MCF 10A (cell line): ENCODE measurements at places on chromosomes 7 and 10.

DNA sequence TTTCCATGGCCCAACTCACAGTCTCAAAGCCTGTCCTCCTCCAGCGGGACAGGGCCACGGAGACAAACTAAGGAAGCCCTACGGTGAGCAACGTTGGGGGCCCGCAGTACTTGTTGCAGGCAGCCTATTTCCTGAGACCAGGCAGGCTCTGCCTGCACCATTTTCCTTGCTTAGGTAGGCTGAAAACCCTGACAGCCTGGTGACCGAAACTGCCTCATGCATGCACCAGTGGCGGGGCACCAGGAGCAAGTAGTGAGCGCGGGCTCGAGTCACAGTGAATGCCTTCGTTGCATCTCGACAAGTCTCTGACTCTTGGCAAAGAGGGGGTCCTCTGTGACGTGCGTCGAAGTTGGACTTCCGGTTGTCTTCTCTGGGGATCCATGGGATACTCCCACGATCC is 23.3 kb upstream of the ZNF273 start:
- no peak for DNase-seq

DNA sequence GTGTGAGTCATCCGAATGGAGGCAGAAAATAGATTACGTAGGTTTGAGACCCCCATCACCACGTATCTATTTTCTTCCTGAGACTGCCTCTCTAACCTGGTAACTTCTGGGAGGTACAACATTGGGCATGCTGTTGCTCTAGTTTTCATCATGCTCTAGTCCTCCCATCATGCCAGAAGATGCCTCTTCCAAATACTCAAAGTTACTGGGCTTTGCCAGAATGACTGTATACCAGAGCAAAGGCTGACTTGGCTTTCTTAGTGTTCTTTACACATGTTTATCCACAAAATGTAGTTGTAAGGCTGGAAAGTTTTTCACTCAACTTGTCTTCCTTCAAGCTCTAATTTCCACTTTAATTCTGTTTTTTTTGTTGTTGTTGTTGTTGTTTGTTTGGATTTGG is 370.5 kb downstream of the MDFIC start:
- no peak for DNase-seq

DNA sequence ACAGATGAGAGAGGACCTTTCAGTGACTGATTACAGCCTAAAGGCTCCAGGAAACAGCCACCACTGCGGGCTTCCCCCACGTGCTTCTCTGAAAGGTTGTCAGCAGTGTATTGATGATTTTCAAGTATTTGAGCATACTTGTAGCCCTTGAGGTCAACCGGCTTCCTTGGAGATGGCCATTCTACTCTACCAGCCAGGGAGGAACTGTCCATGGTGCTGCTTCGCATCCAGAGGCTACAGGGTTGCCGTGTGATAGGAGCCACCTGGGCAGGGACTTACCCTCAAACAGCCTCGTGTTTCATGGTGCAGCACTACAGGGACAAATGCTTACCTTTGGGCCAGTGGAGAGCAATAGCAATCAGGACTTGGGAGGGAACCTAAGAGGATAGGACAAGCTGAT is 179.5 kb downstream of the DPP6 start:
- DNase-seq, result no peak

GRCh38 chr7:33130184-33130583 is 820 bp downstream of the BBS9 start:
- DNase-seq, result no peak

DNA sequence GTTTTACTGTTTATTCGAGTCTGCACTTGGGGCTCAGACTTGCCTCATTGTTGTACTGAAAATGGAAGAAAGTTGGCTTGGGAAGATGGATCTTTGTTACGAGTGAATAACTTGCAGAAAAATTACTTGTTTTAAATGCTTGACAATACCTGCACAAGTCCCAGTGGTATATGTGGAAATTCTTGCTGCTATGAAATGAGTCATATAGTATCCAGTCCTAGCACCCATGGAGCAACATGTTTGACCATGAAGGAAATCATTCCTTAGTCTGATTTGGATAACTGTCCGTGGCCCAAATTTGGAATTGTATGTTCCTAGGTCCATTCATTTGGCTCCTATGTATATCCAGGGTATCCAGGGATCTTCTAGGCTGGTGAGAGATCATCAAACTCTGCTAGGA is 1096.8 kb downstream of the KCNMA1 start:
- DNase-seq, result peak; percentile 20

DNA sequence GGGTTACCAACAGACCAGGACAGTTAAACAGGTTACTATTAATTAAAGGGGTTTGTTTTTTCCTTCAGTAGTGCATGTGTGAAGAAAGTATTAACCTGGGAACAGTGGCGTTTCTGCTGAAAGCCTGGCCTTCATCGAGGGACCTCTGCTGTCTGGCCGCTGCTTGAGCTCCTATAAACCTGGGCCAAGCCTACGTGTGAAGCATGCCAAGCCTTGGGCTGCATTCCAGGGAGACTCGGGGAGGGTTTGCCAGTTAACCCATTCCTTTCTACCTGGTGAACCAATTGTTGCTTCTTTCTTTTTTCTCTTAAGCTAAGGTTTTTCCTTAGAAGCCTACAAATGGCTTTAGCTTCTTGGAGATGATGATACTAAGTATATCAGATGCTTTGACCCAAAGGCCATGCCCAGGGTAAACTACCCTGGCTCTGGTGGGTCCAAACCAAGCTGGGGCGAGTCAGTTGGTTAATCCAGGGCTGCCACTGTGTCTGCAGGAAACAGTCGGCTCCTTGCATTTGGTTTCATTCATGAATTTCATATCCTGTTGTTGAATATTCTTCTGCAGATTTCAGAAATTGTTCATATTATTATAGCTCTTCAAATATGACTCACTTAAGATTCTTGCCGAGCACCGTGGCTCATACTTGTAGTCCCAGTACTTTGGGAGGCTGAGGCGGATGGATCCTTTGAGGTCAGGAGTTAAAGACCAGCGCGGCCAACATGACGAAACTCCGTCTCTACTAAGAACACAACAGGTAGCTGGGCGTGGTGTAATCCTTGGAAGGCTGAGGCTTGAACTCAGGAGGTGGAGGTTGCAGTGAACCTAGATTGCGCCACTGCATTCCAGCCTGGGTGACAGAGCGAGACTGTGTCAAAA is 23.8 kb downstream of the PFKP start:
- DNase-seq, result peak; percentile 98

- DNase-seq, result no peak
Measured at GRCh38 chr7:127986581-127987521, 44.4 kb downstream of the LRRC4 start.

- no peak for DNase-seq
Measured at GRCh38 chr10:131871673-131872005, 29.2 kb upstream of the PPP2R2D start.

GRCh38 chr7:99381664-99382075 is 7.1 kb downstream of the ARPC1B start:
- DNase-seq, result no peak

GRCh38 chr10:1085258-1085657 is 29.1 kb downstream of the WDR37 start:
- DNase-seq, result no peak

DNA sequence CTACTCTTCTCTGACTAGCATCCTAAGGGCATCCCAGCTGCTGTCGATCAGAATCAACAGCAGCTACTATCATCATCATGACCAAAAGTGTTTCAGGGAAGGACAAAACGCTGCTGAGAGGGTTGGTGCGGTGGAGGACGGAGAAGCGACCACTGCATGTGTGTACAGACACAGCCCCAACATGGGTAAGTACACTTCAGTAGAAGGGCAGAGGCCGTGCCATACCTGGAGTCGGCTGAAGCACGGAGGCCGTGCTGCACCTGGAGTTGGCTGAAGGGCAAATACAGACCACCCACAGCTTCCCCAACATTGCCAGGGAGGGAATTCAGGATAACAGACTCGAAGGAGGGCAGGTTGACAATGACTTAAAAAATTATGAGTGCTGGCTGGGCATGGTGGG is 67.8 kb upstream of the CYTH3 start:
- DNase-seq, result no peak

GRCh38 chr7:85115006-85115405 is 71.8 kb downstream of the SEMA3D start:
- DNase-seq, result no peak

GRCh38 chr7:4836206-4836661 is 25.6 kb downstream of the PAPOLB start:
- no peak for DNase-seq

DNA sequence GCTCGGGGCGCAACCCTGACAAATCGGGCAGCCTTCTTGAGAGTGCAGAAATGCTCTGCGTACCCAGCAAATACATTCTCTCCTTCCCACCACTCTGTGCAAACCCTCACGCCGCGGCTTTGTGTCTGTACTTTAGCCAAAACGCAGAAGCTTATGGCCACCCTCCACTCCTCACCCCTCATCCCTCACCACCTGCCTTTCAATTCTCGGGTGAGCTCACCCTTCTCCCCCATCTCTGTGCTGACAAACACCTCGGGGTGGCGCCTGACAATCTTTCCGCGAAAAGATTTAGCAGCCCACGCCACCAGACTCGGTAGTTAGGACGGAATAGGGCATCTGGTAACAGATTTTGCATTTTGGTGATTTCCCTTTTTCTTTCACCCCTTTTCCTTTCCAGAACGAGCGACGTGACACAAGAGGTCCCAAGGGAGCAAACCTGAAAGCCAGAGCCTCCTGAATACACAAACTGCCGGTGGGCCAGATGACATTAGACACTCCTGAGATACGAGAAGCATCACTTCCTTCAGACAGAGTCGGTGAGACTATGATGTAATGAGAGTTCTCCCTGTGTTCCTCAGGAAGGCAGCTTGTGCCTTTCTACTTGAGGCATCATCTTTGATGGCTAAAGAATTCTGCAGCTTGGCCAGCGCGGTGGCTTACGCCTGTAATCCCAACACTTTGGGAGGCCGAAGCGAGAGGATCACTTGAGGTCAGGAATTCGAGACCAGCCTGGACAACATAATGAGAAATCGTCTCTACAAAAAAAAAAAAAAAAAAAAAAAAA is 671 bp upstream of the ATAD1 start:
- DNase-seq, result peak; percentile 49

- no peak for DNase-seq
Measured at GRCh38 chr7:76509931-76510877, at the start of gene UPK3B. Gene UPK3B (plus strand): TSS chr7:76510552. CDS start chr7:76510653, 101 bp downstream.

- no peak for DNase-seq
Measured at GRCh38 chr10:79027147-79028055, 41.4 kb upstream of the ZMIZ1 start.

GRCh38 chr7:51764976-51765375 is 448.4 kb upstream of the COBL start:
- no peak for DNase-seq

GRCh38 chr10:100621360-100622205 is 85.8 kb downstream of the HIF1AN start:
- no peak for DNase-seq

DNA sequence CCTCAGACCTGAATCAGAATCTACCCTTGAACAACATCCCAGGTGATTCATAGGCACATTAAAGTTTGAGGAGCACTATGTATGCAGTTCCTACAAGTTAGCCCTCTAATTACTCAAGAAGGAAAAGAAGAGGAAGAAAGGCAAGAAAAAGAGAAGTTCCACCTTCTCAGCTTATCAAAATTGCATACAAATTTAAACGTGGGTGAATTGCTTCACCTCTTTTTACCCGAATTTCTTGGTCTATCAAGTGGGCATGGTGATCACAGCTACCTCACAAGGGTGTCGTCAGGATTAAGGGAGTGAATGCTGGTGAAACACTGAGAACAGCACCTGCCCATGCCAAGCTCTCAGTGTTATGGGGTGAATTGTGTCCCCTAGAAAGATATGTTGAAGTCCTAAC is 43.8 kb upstream of the PAPSS2 start:
- no peak for DNase-seq

GRCh38 chr10:372566-372965 is 237.3 kb downstream of the ZMYND11 start:
- DNase-seq, result no peak

DNA sequence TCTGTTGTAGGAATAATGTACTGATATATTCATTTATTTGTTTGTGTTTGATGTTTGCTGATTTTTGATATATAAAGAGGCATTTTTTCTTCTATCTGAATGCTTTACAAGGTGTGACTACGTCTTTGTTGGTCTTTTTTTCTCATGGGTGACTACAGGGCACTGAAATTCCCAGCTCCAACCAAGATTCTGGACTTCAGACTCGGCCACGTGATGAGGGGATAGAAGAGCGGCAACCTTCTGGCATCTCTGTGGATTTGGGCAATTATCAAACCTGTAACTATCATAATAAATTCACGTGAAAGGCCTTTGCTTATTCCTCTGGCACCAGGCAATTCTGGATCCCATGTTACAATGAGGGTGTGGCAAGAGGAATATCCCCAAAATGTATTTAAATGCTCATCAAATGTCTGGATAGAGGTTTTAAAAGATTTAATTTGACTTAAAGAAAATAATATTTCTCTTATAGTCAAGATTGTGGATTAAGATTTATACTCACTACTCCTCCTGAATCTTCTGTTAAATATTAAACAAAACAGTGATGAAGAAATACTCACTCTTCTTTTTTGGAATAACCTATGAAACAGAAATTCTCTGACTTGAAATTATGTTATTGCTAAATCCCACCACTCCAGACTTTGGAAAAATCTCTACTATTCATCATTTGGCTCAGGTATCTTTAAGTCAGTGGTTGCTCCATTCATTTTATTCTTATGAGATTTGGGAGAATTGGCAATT is 276.3 kb downstream of the GPR37 start:
- no peak for DNase-seq

DNA sequence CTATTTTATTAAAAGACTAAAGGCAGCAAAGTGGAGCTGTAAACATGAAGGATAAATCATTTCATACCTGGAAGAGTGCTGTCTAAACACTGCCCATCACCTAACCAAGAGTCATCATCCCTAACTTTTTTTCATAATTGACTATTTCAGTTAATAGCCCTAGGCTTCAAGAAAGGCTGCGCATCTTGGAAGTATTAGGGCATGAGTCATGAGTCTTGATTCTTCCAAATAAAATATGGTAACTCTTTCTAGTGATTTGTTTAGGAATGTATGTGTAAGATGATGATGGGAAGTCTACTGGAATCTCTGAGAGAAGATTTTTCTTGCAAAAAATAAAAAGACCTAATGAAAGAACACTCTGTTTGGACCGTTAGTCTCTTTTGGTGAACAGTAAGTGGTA is 207.7 kb upstream of the AHR start:
- DNase-seq, result peak; percentile 80

DNA sequence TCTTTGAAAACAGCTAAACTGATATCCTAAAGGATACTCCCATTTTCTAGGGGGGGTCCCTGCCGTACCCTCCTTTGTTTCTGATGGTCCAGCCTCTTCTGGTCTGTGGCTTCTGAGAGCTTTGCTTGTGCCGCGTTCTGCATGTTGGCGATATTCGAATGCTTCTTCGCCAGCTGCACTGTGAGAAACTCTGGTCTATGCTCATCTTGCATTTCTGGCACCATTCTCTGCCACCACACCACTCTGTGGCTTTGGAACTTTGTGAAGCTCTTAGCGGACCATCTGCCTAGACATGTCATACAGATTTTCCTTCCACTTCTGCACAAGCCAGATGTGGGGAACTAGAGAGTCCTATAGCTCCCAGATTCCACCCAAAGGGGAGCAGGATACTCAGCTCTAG is 197.2 kb downstream of the REEP3 start:
- DNase-seq, result no peak

DNA sequence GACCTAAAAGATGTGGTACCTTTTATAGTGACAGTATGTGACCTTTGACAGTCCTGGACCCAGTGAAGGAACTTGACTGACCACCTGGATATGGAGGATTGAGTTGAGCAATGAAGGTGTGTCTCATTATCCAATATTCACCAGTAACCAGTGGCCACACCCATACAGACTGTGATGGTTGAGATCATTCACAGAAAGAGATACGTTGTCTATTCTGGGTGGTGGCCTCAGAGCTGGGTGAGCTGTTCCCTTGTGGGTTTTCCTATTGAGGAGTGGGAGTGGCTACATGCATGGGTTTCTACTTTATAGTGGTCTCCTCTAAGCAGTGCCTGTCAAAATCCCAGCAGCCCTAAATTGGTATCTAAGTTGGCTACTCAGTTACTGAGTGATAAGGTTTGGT is 507.4 kb downstream of the SORCS3 start:
- no peak for DNase-seq
